ENCODE measurements at places on chromosomes 7 and 10.

GRCh38 chr7:64775289-64775688 lies 18.9 kb upstream of the ZNF138 start:
- no peak for DNase-seq

GRCh38 chr10:132100556-132101349 lies 35.0 kb downstream of the JAKMIP3 start:
- no peak for DNase-seq

GRCh38 chr7:142968229-142968628 lies 6.1 kb upstream of the KEL start:
- DNase-seq: no peak

DNA sequence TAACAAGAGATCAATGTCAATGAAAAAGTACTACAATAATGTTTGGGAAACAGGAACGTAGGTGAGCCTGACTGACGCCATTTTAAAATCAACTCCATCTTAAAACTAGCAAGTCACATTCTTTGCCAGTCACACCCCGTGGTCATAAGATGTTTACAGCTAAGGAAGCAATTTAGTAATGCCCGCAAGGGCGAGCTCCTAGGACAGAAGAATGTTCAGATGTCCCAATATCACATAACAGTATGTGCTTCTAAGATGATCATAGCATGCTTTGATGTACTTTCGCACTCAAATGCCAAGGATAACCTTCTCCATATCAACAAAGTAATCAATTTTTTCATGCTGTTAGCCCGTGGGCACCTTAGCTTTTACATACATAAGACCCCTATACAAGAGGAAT lies 113.8 kb upstream of the EGFR start:
- peak; percentile 35 for DNase-seq

DNA sequence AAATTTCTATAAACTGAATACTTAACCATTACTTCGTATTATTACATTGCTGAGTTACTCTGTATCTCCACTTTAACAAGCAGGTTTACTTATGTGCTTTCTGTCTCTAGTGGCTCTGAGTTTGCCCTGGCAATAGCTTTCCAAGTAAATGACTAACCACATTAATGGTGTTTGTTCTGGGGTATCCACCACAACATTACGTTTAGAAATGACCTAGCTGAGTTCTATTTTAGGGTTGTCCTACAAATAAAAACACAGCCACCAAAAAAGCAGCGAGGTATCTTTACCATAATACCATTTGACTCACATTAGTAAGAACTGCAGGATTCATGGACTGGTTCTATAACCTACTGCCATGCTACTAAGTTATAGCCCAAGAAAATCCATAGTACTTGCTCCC lies 83.1 kb downstream of the HIBADH start:
- no peak for DNase-seq

GRCh38 chr10:113613427-113613826 lies 50.4 kb downstream of the NRAP start:
- no peak for DNase-seq

DNA sequence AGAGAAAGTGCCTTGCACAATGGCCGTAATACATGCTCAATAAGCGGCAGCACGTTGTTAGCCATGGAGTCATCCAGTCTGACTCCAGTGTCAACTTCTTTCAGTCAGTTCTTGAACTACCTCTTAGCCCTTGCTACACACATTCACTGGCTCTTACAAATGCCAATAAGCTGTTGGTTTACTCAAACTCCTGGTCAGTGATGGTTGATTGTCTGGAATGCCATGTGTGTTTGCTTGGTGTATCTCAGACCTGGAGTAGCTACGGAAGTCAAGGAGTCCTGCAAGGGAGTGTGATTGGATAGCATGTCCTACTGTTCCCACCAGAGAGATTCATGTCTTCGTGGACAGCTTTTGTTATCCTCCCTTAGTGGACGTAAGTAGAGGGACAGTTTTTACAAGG lies 37.4 kb downstream of the HHEX start:
- no peak for DNase-seq

DNA sequence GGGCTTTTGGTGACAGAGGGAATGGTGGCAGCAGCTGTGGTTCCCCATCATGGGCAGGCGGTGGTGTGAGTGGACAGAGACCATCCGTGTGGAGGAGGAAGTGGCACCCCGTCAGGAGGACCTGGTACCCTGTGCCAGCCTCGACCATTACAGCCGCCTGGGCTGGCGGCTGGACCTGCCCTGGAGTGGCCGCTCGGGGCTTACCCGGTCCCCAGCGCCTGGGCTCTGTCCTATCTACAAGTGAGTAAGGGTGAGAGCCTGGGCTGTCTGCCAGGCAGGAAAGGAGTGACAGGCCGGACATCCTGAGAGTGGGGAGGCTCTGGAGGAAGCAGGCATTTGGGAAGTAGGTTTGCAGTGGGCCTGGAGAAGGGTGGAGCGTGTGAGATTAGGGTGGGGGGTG lies 2.9 kb upstream of the ZNF467 start:
- DNase-seq: no peak

DNA sequence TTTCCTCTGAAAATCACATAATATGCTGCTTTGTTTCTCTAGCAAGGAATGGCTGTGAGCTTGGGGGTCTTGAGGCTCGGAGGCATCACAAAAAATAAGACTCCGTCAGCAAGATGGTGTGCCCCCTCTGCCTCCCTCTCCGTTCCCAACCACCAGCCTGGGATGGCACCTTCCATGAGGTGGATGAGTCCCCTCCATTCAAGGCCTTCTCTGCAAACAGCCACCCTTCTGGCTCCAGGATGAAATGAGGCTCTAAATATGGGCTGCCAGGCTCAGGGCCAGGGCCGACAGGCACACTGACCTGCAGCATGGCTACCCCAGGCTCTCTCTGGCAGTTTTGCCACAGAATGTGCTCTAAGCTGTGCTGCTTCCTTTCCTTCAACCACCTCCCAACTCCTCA lies 521.5 kb downstream of the PTPRN2 start:
- DNase-seq: no peak

DNA sequence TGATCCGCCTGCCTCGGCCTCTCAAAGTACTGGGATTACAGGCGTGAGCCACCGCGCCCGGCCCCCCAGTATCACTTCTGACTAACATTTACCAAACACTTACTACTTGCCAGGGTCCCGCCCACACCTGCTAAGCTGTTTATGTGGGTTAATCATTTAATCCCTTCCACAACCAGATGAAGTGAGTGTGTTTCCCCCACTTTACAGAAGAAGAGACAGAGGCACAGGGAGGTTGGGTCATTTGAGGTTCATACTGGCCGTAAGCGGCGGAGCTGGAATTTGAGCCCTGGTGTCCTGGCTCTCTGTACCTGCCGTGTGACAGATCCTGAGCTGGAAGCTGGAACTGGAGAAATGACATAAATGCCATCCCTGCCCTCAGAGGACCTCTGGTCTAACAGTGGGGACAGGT lies 15.1 kb upstream of the VPS37D start:
- DNase-seq: no peak

- no peak for DNase-seq
Measured at GRCh38 chr7:133021196-133021595, 60.7 kb downstream of the CHCHD3 start.

GRCh38 chr7:55369427-55370400 lies 4.6 kb downstream of the LANCL2 start:
- peak; percentile 81 for DNase-seq

- no peak for DNase-seq
Measured at GRCh38 chr7:119270045-119270464, 1002.9 kb upstream of the KCND2 start.

- DNase-seq: no peak
Measured at GRCh38 chr10:283916-284356, 148.7 kb downstream of the ZMYND11 start.

- no peak for DNase-seq
Measured at GRCh38 chr7:96418581-96418980, 96.7 kb upstream of the SLC25A13 start.

- no peak for DNase-seq
Measured at GRCh38 chr7:20474249-20474648, 141.2 kb upstream of the ABCB5 start.

GRCh38 chr10:24897326-24897926 lies 55.0 kb downstream of the PRTFDC1 start:
- DNase-seq: no peak

DNA sequence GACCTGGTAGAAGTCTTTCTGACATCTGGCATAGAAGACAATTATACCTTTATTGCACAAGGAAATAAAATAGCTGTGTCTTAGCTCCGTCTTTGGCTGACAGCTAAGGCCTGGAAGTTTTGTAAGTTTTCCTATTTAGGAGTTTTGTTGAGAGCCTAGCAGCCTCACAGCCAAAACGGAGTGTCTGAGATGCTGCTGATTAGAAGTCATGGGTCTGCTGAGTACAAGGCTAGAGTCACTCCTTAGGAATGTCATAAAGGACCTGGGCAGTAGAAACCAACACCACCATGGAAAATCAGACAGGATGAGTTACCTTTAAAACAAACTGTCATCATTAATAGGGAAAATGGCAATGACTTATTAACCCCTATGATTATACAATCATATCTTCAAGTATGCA lies 442.5 kb downstream of the KCNMA1 start:
- DNase-seq: peak; percentile 81

- DNase-seq: no peak
Measured at GRCh38 chr10:129909531-129910256, 54.4 kb downstream of the EBF3 start.

DNA sequence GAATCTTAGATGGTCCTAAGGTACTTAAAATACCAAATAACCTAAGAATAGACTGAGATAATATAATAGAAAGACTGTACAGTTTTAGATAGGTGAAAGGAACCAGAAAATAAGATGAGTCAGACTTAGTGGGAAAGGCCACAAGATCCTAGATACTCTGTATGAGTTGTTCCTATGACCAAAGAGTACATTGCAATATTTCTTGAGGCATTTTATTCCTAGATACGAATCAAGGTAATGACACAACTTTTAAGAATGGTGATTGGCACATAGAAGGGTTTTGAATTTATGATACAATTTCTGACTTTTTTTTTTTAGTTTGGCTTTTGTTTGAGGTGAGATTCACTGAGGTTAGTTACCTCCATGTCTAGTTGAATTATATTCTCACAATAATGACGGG lies 30.2 kb downstream of the MGAM start:
- DNase-seq: no peak

Data from BJ (cell line).